ENCODE measurements at places on chromosomes 13 and 19. TPM values are rescaled to one million over a fixed set of nuclear protein-coding genes. Genes with fewer than 3 reads are reported as not detected.

- no peaks in the 10 kb centered on the region for H3K4me1 ChIP-seq
- H3K27ac ChIP-seq, result no peak overlapping the region
- no peak for DNase-seq
- H3K4me3 ChIP-seq, result no peak overlapping the region
These were observed 14.7 kb upstream of the PDCD5 start for GRCh38 chr19:32566246-32566830.

DNA sequence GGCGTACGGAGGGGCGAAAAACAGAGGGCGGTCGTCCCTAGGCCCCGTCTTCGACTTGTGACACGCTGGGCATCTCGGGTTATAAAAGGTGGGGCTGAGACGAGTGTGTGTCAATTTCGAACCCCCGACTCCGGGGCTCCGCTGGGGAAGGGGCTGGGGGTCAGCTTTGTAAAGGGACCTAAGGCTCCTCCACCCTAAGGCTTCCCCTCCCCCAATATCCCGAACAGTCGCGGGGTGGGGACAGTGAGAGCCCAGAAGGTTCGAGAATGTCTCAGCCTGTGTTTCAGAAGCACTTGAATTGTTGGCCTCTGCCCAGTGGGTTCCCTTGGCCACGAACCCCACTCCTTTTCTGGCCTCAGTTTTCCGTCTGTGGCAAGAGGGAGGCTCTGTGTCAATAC lies 450 bp downstream of the SELENOW start:
- H3K36me3 ChIP-seq, result peaks cover 32% of the 10 kb centered on the region
- no peaks in the 10 kb centered on the region for H3K27me3 ChIP-seq
- peak overlapping the region; percentile 94 for H3K4me3 ChIP-seq
- peak overlapping the region; percentile 100 for H3K27ac ChIP-seq
- DNase-seq, result no peak

- no peak overlapping the region for H3K4me3 ChIP-seq
- H3K4me1 ChIP-seq, result peaks cover 18% of the 10 kb centered on the region
- no peaks in the 10 kb centered on the region for H3K36me3 ChIP-seq
- peak overlapping the region; percentile 48 for H3K27ac ChIP-seq
These were observed 321.3 kb downstream of the FOXO1 start for GRCh38 chr13:40345149-40345514.

DNA sequence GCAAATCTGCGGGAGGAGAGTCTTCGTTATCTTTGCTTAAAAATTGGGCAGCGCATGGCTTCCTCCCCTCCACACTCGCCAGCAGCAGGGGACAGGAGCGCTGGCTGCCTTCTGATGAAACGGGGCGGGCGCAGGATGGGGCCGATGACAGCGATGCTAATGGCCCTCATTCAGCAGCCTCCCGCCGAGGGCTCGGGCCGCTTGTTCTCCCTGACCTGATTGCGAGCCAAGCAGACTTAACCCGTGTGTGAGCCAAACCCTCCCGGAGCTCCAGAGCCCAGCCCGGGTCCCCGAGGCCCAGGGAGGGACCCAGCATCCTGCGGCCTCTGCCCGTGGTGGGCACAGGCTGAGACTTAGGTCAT lies 90.3 kb downstream of the KDM4B start:
- DNase-seq, result no peak
- no peaks in the 10 kb centered on the region for H3K27me3 ChIP-seq
- no peak overlapping the region for H3K27ac ChIP-seq
- no peak overlapping the region for H3K4me3 ChIP-seq

DNA sequence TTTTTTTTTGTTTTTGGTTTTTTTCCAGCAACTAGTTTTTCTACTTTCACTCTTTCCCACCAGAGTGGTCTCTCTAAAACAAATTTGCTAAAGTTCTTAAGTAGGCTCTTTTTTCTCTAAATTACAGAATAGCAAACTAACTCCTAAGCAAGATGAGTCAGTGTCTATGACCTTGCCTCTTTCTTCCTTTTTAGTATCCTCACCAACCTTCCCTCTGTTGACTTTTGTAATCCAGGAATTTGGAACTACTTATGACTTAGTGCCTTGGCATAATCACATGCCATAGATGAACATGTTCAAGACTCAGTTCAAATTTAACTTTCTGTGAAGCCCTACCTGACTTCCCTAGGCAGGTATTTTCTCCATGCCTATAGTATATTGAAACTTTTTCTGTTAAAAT lies 32.3 kb upstream of the AKAP11 start:
- H3K27ac ChIP-seq, result no peak overlapping the region
- H3K4me1 ChIP-seq, result no peaks in the 10 kb centered on the region
- no peak for DNase-seq
- H3K4me3 ChIP-seq, result no peak overlapping the region

DNA sequence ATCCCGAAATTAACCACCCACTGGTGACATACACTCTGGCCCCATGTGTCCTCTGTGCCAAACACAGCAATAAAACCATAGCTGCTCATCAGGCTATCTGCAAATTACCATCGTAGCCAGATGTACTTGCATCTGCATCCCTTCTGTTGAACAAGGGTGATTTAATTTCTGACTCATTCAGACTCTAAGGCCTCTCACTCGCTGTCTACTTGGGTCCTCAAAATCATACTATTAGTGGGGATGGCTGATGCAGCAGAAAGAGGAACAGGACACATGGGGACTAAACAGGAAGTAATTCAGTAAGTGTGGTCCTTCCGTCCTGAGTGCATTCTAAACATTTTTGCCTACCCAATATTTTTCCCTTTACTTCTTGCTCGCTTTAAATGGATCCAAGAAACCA lies 2275.0 kb upstream of the PCDH20 start:
- H3K4me1 ChIP-seq, result no peaks in the 10 kb centered on the region
- H3K27me3 ChIP-seq, result no peaks in the 10 kb centered on the region
- no peak overlapping the region for H3K4me3 ChIP-seq
- H3K27ac ChIP-seq, result no peak overlapping the region
- DNase-seq, result no peak

GRCh38 chr19:54114340-54115108 lies 933 bp downstream of the TFPT start:
- H3K27me3 ChIP-seq, result no peaks in the 10 kb centered on the region
- peaks cover 43% of the 10 kb centered on the region for H3K36me3 ChIP-seq
- peaks cover 22% of the 10 kb centered on the region for H3K4me1 ChIP-seq

DNA sequence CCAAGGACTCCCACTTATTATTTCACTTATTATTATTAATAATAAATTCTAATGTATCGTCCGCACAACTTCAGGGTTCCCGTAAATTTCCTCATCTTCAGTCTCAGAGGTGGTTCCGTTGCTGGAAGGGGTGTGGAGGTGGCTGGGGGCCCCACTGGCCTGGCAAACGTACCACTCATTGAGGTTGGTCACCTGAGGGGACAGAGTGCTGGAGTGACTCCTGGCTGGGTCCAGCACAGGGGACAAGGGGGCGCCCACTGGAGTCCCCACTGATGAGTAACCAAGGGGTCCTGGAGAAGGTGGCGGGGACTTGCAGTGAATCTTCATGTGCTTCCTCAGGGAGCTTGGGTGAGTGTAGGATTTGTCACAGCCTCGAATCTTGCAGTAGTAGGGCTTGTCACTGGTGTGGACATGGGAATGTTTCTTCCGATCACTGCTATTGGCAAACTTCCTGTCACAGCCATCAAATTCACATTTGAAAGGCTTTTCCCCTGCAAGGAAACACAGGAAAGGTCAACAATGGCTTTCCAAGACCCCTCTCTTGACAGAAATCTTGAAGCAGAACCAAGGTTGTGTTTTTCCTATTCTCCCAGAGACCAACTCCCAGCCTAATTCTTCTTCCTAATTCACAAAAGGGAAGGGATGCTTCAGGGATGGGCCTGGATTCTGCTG lies 6.1 kb downstream of the ZIC5 start:
- no peak overlapping the region for H3K4me3 ChIP-seq
- no peak for DNase-seq
- H3K27me3 ChIP-seq, result peaks cover 17% of the 10 kb centered on the region
- peaks cover 23% of the 10 kb centered on the region for H3K4me1 ChIP-seq

- H3K36me3 ChIP-seq, result peaks cover 5% of the 10 kb centered on the region
- peak overlapping the region; percentile 90 for H3K27ac ChIP-seq
- no peak for DNase-seq
- peak overlapping the region; percentile 93 for H3K4me3 ChIP-seq
These were observed 1.2 kb downstream of the USPL1 start for GRCh38 chr13:30618930-30619279.

GRCh38 chr19:47994209-47994802 lies at the start of gene ELSPBP1:
TSS of gene ELSPBP1 (plus strand) at chr19:47994632. CDS start at chr19:48008668, 14,036 bp downstream.
- no peak within 1 kb of the TSS for H3K27ac ChIP-seq
- no peaks in the 10 kb centered on the region for H3K4me1 ChIP-seq
- H3K4me3 ChIP-seq, result no peak within 1 kb of the TSS

DNA sequence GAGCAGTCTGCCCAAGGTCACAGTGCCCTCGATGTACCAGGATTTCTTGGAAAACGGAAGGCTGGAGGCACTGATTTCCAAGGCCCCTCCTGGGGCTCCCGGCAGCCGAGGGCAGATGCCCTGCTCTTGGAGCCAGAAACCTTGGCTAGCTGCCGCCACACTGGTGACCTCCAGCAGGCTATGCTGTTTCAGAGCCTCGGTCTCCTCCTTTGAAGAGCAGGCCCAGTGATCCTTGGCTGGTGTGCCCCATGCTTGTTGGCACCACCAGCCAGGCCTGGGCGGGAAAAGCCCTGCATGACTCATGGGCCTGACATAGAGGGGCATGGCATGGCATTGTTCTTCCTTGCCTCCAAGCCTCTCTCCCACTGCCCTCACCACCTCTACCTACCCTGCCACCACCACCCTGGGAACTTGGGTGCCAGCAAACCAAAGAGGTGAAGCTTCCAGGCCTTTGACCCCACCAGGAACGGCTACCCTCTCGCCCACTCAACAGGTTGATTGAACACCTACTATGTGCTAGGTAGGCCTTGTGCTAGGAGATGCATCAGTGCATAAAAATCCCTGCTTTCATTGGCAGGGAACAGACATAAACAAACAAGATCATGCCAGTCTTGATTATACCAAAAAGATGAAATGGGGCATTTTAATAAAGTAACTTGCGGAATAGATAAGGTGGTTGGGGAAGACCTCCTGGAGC lies 1.6 kb upstream of the CLEC11A start:
- peaks cover 29% of the 10 kb centered on the region for H3K4me1 ChIP-seq
- no peaks in the 10 kb centered on the region for H3K36me3 ChIP-seq
- H3K27ac ChIP-seq, result no peak overlapping the region
- DNase-seq, result no peak

DNA sequence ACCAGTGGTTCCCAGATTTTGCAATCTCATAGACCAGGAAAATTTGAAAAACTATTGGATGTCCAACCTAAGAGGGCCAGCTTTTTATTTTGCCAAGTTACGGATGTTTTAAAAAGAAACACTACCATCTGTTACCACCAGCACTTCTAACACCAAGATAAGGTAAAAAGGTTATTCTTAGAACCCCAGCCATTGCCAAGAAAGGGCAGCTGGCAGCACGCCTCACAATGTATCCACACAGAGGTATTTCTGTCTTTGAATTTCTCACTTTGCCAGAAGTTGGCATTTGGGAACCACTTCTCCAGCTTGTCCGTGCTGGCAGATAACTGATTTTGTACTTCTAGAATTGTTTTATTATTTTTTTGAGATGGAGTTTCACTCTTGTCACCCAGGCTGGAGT lies 28.7 kb downstream of the CAPN12 start:
- DNase-seq, result no peak
- H3K27me3 ChIP-seq, result no peaks in the 10 kb centered on the region
- peaks cover 93% of the 10 kb centered on the region for H3K36me3 ChIP-seq
- no peak overlapping the region for H3K4me3 ChIP-seq
- H3K4me1 ChIP-seq, result peaks cover 80% of the 10 kb centered on the region

DNA sequence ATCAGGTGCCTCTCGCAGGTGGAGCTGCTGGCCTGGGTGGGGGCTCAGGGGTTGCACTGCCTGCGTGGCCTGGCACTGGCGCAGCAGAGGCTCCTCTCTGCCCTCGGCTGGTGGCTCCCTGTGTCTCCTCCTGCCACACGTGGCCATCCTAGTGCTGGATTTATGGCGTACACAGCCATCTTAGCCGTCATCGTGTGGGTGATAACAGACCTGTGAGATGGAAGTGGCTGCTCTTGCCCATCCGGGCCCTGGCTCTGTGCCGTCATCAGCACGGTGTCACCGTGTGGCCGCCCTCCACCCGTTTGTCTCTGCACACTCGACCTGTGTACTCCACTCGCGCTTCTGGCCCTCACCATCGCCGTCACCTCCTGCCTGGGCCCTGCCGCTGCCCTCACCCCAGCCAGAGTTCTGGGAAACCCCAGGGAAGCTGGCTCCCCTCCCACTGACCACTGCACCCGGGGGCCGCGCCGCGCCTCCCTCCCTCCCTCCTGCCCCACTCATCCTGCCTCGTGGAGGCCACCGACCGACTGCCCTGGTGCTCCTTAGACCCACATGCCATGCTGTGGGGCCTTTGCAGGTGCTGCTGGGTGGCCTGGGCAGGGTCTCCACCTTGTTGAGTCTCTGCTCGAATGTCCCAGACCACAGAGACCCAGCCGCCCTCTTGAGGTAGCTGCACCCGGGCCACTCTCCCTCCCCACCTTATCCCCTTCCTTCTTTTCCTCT lies 29.5 kb downstream of the TMEM255B start:
- no peak overlapping the region for H3K4me3 ChIP-seq
- no peaks in the 10 kb centered on the region for H3K27me3 ChIP-seq
- H3K36me3 ChIP-seq, result peaks cover 9% of the 10 kb centered on the region
- no peak for DNase-seq

DNA sequence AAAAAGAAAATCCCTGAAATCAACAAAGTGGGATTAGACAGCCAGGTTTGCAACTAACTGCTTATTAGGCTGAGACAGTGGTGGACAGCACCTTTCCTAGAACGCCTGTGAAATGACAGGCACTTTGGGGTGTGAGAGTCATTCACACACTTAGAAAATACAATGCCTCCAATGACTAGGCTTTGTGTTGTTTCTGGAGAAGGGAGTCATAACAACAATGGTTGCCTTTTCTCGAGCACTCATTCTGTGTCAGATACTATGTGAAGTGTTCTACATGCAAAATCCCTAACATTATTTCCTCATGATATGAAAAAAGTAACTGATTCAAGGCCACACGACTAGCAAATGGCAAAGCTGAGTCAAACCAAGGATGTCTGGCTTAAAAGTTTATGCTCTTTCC lies 41.2 kb downstream of the SACS start:
- H3K4me3 ChIP-seq, result no peak overlapping the region
- no peaks in the 10 kb centered on the region for H3K36me3 ChIP-seq
- no peaks in the 10 kb centered on the region for H3K4me1 ChIP-seq
- no peak overlapping the region for H3K27ac ChIP-seq

- no peak overlapping the region for H3K4me3 ChIP-seq
- DNase-seq, result no peak
- H3K4me1 ChIP-seq, result peaks cover 100% of the 10 kb centered on the region
- H3K27me3 ChIP-seq, result no peaks in the 10 kb centered on the region
- no peaks in the 10 kb centered on the region for H3K36me3 ChIP-seq
These were observed 86.1 kb upstream of the DOCK9 start for GRCh38 chr13:99063952-99064351.

GRCh38 chr13:50125304-50125553 lies 110.0 kb downstream of the KCNRG start:
- peak overlapping the region; percentile 99 for H3K4me3 ChIP-seq
- H3K4me1 ChIP-seq, result peaks cover 61% of the 10 kb centered on the region
- no peak for DNase-seq
- H3K27me3 ChIP-seq, result peaks cover 25% of the 10 kb centered on the region
- no peaks in the 10 kb centered on the region for H3K36me3 ChIP-seq

GRCh38 chr13:42834946-42835345 lies 53.6 kb downstream of the FAM216B start:
- no peak for DNase-seq
- H3K36me3 ChIP-seq, result no peaks in the 10 kb centered on the region
- peaks cover 3% of the 10 kb centered on the region for H3K4me1 ChIP-seq
- no peak overlapping the region for H3K4me3 ChIP-seq

TMEM150B gene
- 5.2 TPM for total RNA-seq

IGSF23 gene
- not detected for total RNA-seq

IZUMO2 gene
- not detected for total RNA-seq

SHISA2 gene
- total RNA-seq, result 0.98 TPM

RASIP1 gene
- total RNA-seq, result 15.0 TPM

FUT2 gene
- not detected for total RNA-seq

IL17D gene
- total RNA-seq, result 7.1 TPM

HCN2 gene
- total RNA-seq, result 0.19 TPM

RAB20 gene
- total RNA-seq, result 10.9 TPM

FAM216B gene
- not detected for total RNA-seq

CEACAM16 gene
- not detected for total RNA-seq

B3GNT8 gene
- total RNA-seq, result 1.2 TPM

Measured in esophagus muscularis mucosa (tissue), 4 donors.